CD8-positive, alpha-beta memory T cell (primary cell): ENCODE measurements at places on chromosomes 4 and X. TPM values are rescaled to one million over a fixed set of nuclear protein-coding genes. Genes with fewer than 3 reads are reported as not detected.

- H3K27me3 ChIP-seq: no peaks in the 10 kb centered on the region
- no peaks in the 10 kb centered on the region for H3K36me3 ChIP-seq
- H3K4me1 ChIP-seq: peaks cover 9% of the 10 kb centered on the region
- peak overlapping the region; percentile 69 for H3K27ac ChIP-seq
Observed at GRCh38 chrX:16786791-16787735, 797 bp downstream of the TXLNG start.

Gene PNMA5
- not detected for polyA plus RNA-seq

GRCh38 chrX:78452356-78452755 lies 124.9 kb upstream of the CYSLTR1 start:
- H3K27me3 ChIP-seq: no peaks in the 10 kb centered on the region
- no peak overlapping the region for H3K27ac ChIP-seq
- no peak overlapping the region for H3K4me3 ChIP-seq
- no peak for DNase-seq

- DNase-seq: no peak
- no peak overlapping the region for H3K4me3 ChIP-seq
- peaks cover 12% of the 10 kb centered on the region for H3K27me3 ChIP-seq
- no peak overlapping the region for H3K27ac ChIP-seq
- peaks cover 7% of the 10 kb centered on the region for H3K4me1 ChIP-seq
Observed at GRCh38 chrX:46918434-46918833, 6.2 kb downstream of the JADE3 start.

- no peak overlapping the region for H3K27ac ChIP-seq
- no peaks in the 10 kb centered on the region for H3K36me3 ChIP-seq
- no peaks in the 10 kb centered on the region for H3K27me3 ChIP-seq
Observed at GRCh38 chr4:47719576-47719975, 118.3 kb downstream of the CORIN start.

Gene KLHL13
- polyA plus RNA-seq: 0.24 TPM

DNA sequence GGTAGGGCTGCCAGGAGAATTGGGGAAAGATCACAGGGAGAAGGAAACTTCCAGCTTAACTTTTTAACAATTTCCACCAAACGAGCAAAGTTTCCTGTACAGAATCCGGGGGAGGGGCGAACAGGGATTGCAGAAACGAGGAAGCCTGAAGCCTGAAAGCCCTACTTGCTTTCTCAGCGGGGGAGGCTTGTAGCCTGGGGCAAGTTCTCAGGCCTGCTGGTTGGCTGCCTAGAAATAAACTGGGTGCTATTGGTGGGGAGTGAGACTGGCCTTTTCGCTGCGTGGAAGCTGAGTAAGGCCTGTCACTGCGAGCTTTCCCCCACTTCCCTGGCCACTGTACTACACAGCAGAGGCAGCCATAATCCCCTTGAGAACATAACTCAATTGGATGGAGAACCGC lies 110.8 kb upstream of the ATP8A1 start:
- no peaks in the 10 kb centered on the region for H3K27me3 ChIP-seq
- DNase-seq: no peak
- no peak overlapping the region for H3K27ac ChIP-seq
- H3K4me1 ChIP-seq: no peaks in the 10 kb centered on the region
- no peak overlapping the region for H3K4me3 ChIP-seq
- H3K36me3 ChIP-seq: no peaks in the 10 kb centered on the region

Gene CLTRN
- polyA plus RNA-seq: 0.17 TPM

DNA sequence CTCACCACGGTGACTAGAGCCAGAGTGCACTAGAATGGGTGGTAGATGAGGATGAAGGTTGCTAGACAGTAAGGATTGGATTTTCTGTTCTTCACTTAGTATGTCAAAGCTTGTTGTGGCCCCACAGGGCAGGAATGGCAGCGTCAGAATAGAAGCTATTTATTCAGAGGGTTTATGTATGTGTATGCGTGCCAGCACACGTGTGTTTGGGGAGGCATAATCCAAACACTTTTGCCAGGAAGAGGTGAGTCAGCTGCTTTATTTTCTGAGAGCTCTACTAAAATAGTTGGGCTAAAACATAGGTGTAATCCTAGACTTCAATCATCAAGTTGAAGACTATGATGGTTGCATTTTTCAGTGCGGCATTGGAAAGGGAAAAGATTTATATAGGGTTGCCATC lies 1.2 kb upstream of the MAGEE2 start:
- H3K27me3 ChIP-seq: no peaks in the 10 kb centered on the region
- no peaks in the 10 kb centered on the region for H3K4me1 ChIP-seq
- no peak for DNase-seq
- no peaks in the 10 kb centered on the region for H3K36me3 ChIP-seq
- H3K27ac ChIP-seq: no peak overlapping the region

DNA sequence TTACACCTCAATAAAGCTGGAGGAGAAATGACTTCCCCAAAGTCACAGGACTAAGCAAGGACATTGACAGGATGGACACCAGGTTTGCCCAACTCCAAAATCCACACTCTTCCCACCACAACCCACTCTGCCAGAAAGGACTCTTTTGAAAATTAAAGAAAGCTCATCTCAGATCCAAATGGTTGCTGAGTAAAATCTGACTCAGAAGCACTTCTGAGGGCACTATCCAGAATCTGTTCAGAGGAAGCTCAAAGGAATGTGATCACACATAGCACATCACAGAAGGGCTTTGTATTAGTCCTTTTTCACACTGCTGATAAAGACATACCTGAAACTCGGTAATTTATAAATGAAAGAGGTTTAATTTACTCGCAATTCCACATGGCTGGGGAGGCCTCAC lies 155.5 kb downstream of the RAB28 start:
- H3K36me3 ChIP-seq: no peaks in the 10 kb centered on the region
- no peak for DNase-seq
- no peaks in the 10 kb centered on the region for H3K4me1 ChIP-seq
- no peaks in the 10 kb centered on the region for H3K27me3 ChIP-seq
- H3K27ac ChIP-seq: no peak overlapping the region
- H3K4me3 ChIP-seq: no peak overlapping the region

- peaks cover 6% of the 10 kb centered on the region for H3K4me1 ChIP-seq
- peaks cover 5% of the 10 kb centered on the region for H3K27me3 ChIP-seq
- no peaks in the 10 kb centered on the region for H3K36me3 ChIP-seq
- no peak overlapping the region for H3K27ac ChIP-seq
Observed at GRCh38 chr4:42280327-42281095, 116.8 kb upstream of the SHISA3 start.

Gene PPA2
- polyA plus RNA-seq: 140 TPM

Gene KIF4A
- not detected for polyA plus RNA-seq

Gene FOXP3
- polyA plus RNA-seq: 1.6 TPM

DNA sequence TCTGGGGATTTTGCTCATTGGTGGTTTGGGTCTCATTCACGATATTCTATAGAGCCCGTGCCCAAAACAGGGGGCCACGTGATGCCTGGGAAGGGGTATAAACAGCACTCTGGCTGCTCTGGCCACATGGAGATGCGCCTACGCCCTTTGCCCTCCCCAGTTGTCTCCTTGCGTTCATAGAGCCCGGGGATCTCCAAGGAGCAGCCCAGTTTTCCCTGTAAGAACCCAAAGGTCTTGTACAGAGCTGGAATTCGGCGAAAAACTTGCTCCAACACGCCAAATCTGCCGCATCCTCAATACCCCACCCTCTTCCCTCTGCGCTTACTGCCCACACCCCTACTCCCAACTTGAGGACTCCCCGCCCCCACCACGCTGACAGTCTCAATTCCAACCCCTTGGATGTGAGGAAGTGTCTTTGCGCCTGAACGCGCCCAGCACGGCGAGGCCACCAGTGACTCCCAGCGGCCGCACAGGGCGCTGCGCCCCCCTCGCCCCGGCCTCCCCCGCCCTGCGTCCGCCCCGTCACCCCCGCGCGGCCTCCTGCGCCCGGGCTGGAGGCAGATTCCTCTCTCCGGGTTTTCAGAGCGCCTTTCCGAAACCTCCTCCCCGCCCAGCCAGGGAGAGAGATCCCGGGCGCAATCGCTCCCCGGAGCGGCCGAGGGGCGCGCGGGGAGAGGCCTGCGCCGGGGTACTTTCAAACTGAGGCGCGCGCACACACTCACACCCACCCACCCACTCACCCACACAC lies at the start of gene NHS:
Gene NHS (plus strand): TSS at position 582 of the 748 bp plus-strand sequence. CDS start 558 bp downstream, outside the sequence.
- DNase-seq: no peak
- H3K36me3 ChIP-seq: no peaks in the 10 kb centered on the region
- H3K4me3 ChIP-seq: no peak within 1 kb of the TSS
- no peaks in the 10 kb centered on the region for H3K4me1 ChIP-seq
- no peak within 1 kb of the TSS for H3K27ac ChIP-seq
- H3K27me3 ChIP-seq: no peaks in the 10 kb centered on the region

DNA sequence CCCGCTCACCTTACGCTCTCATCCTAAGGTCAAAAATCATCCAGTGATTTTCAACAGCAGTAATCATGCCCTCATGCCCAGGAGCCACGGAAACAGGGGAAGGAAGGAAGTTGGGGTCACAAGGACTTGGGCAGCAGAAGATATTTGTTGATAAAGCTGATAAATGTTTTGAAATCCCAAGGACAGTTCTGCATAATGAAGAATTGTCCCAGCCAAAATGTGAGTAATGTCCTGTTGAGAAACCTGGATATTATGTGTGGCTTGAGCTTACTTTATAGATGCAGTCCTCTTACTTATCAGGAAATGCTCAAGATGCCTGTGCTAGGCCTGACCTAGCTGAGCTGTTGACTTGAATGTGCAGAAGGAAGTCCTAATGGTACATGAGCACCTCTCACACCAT lies 263.0 kb upstream of the ZFP42 start:
- no peak overlapping the region for H3K4me3 ChIP-seq
- no peaks in the 10 kb centered on the region for H3K27me3 ChIP-seq
- H3K36me3 ChIP-seq: no peaks in the 10 kb centered on the region
- no peaks in the 10 kb centered on the region for H3K4me1 ChIP-seq
- H3K27ac ChIP-seq: no peak overlapping the region
- no peak for DNase-seq

Gene MAGEA4
- not detected for polyA plus RNA-seq

Gene PQBP1
- polyA plus RNA-seq: 83.5 TPM

GRCh38 chr4:112214390-112215264 lies 17.0 kb upstream of the AP1AR start:
- no peak for DNase-seq
- H3K4me1 ChIP-seq: no peaks in the 10 kb centered on the region
- H3K36me3 ChIP-seq: no peaks in the 10 kb centered on the region
- no peaks in the 10 kb centered on the region for H3K27me3 ChIP-seq

- peaks cover 30% of the 10 kb centered on the region for H3K36me3 ChIP-seq
- H3K27ac ChIP-seq: no peak overlapping the region
- peaks cover 1% of the 10 kb centered on the region for H3K4me1 ChIP-seq
- H3K27me3 ChIP-seq: no peaks in the 10 kb centered on the region
- no peak for DNase-seq
Observed at GRCh38 chr4:1321486-1321885, 25.5 kb upstream of the UVSSA start.

DNA sequence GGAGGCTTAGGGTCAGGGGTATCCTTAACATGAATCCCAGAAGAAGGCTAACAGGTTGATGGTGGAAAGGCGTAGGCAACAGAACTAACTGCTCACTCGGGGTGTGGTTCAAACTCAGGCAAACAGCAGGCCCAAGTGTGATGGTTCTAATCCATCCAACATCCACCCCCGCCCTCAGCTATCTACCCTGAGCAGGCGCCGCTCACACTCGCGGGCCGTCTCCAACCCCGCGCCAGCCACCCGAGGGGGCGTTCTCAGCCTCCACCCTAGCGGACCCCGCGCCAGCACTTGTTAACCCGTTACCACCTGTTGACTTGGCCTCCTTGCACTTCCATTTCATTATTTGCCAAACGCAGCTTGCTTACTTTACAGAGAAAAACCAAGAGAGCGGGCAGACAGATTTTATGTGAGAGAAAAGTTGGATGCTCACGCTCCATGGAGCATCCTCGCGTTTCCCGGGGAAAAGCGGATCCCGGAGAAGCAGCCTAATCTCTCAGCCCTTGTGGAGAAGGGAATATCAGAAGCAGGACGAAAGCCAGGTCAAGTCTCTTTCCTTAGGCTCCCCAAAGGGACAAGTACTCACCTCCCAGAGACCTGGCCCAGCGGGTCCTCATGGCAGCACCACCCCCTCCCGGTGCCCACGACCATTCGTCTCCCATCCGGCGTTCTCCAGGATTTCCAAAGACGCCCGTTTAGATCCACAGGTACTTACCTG lies 773 bp downstream of the SNCA start:
- no peaks in the 10 kb centered on the region for H3K36me3 ChIP-seq
- H3K4me3 ChIP-seq: no peak overlapping the region
- peaks cover 7% of the 10 kb centered on the region for H3K4me1 ChIP-seq

Gene CXorf49B
- polyA plus RNA-seq: not detected

- no peaks in the 10 kb centered on the region for H3K36me3 ChIP-seq
- DNase-seq: no peak
- no peak overlapping the region for H3K4me3 ChIP-seq
- H3K4me1 ChIP-seq: peaks cover under 1% of the 10 kb centered on the region
- no peak overlapping the region for H3K27ac ChIP-seq
Observed at GRCh38 chr4:7897811-7898210, 41.9 kb downstream of the AFAP1 start.

Gene XPNPEP2
- 1.2 TPM for polyA plus RNA-seq

DNA sequence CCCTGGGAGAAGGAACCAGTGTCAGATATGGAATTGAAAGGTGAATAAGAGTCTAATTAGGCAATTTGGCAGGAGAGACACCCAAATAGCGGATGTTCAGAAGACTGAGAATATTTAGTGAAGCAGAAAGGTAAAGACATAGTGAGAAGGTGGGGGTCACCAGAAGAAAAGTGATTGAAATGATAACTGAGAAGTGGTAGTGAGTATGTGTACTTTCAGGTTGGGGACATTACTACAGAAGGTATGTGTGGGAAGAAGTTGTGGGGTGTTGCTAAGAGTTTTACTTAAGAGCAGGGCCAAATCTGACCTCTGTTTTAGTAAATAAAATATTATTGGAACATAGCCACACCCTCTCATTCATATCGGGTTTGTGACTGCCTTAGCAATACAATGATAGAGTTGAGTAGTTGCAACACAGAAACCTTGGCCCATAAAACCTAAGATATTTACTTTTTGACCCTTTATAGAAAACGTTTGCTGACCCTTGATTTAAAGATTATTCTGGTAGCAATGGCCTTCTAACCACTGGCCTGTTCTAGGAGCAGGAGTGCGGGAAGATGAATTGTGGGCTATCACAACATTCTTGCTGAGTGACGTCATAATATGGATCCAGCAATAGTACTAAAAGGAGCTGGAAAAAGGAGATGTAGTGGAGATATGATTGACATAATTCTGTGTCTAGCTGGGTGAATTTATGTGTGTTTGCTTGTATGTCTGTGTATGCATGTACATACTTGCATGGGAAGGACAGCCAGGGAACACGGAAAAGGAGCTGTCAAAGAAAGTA lies 115.3 kb downstream of the HS3ST1 start:
- H3K4me3 ChIP-seq: no peak overlapping the region
- no peaks in the 10 kb centered on the region for H3K27me3 ChIP-seq

GRCh38 chr4:164116286-164116685 lies 621.8 kb downstream of the TMA16 start:
- no peak overlapping the region for H3K4me3 ChIP-seq
- no peaks in the 10 kb centered on the region for H3K4me1 ChIP-seq
- DNase-seq: no peak
